Fibroblast of upper back skin (primary cell): ENCODE measurements at places on chromosomes 1 and 21.

DNA sequence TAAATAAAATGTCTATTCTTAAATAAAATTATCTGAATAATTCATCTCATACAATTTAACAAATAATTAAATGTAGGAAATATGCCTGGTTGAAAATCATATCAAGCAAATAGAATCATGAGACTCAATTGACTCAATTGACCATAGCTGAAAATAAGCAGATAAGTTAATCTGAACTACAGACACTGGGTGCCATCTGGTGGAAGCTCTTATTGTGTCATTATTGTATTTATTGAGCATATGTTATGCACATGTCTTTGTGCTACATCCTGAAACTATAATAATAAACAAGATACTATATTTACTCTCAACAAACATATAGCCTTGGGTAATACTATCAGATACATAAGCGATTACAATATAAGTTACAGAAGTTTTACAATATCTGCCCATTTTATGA is 41.0 kb downstream of the BRINP3 start:
- DNase-seq, result peak; percentile 55

- no peak for DNase-seq
These were observed 286.7 kb downstream of the SRGAP2C start for GRCh38 chr1:121471523-121471922.

DNA sequence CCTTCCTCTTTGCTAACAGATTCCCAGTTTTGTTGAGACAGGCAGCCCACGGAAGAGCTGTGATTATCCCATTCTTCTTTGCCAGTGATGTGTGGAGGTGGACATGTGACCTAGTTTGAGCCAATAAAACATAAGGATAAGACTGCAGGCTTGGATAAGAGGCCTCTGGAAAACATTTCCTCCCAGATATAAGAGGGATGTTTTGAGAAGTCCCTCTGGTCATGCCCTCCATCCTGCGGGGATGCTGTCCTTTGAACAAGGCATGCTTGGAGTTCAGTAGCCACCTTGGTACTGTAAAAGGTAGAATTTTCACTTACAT is 155.7 kb downstream of the TM2D1 start:
- DNase-seq, result no peak

- DNase-seq, result peak; percentile 86
These were observed 11.5 kb downstream of the BCAR3 start for GRCh38 chr1:93670141-93670540.

DNA sequence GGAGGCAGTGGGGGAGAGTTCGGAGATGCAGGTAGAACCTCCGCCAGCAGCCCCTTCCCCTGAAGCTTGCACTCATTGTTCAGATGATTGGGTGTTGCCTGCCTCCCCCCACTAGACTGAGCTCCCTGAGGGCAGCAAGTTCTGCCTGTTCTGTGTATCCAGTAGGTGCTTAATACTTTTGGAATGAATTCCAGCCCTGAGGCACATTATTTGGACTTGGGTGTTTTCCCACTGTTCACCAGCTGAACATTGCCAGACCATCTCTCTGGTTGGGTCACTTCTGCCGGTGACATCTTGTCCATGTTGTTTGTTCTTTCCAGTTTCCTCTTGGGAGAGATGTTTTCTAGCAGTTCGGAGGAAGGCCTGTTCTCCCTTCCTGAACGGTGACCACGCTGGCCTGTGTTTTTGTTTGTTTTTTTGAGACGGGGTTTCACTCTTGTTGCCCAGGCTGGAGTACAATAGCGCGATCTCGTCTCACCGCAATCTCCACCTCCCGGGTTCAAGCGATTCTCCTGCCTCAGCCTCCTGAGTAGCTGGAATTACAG is 48.7 kb downstream of the SPSB1 start:
- DNase-seq, result no peak

DNA sequence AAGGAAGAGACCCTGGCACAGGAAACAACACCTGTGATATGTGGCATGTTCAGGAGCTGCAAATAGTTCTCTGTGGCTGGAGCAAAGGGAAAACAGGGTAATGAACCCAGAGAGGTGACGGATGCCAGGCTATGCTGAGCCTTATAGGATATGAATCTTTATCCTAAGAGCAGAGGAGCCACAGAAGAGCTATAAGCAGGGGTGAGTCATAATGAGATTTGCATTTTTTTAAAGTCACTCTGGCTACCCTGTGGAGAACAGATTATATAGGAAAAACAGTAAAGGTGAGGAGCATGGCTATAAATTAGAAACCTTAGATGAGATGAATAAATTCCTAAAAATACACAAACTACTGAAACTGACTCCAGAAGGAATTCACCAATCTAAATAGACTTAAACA is 12.8 kb upstream of the MPL start:
- no peak for DNase-seq

DNA sequence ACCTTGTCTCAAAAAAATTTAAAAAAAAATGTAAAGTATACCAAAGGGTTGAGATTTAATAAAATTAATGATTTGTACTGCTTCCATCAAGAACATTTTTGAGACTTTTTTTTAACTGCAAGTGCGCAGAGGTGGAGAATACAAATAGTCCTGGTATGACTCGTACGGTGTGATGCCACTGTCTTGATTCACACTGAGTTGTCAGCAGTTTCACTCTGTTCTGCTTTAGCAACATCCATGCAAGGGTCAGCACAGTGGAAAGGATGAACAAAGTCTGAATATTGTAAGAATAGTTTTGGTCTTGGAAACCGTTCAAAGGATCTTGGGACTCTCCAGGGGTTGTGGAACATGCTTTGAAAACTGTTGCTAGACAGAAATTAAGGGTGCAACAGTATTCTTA is 40.2 kb downstream of the EXO1 start:
- peak; percentile 24 for DNase-seq

DNA sequence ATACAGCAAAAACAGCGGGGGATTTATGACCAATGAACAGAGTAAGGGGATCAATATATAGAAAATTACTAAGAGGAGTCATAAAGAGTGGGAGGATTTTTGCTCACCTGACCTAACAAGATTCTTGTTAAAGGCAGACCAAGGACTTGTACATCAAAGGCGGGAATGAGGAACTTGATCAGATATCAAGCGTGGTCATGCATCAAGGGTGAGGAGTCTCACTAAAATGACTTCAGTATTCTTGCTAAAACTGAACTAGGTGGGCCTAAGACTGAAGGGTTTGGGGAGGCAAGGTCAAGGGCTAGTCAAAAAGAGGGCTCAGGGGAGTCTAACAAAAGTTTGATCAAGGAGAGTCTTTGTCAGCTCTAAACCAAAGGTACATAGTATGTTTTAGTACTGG is 2.1 kb downstream of the MOV10 start:
- DNase-seq, result no peak

GRCh38 chr1:42370876-42371549 is 9.6 kb upstream of the RIMKLA start:
- no peak for DNase-seq

GRCh38 chr21:31781737-31782136 is 49.8 kb upstream of the SCAF4 start:
- peak; percentile 61 for DNase-seq

DNA sequence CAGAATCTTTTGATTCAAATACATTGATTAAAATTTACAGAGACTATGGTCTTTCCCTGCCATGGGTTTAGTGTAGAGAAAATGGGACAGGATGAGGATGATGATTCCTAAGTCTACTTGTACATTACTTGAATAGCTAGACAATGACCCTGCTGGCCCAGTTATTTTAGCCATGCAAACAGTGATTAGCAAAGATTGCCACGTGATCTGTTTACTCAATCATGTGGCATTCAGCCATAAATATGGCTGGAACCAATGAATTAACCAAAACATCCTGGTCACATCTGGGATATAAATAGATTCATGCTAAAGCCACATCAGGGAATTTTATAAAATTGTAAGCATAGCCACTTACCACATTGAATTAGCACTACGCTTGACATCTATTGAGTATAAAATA is 167.3 kb downstream of the PBX1 start:
- peak; percentile 96 for DNase-seq

DNA sequence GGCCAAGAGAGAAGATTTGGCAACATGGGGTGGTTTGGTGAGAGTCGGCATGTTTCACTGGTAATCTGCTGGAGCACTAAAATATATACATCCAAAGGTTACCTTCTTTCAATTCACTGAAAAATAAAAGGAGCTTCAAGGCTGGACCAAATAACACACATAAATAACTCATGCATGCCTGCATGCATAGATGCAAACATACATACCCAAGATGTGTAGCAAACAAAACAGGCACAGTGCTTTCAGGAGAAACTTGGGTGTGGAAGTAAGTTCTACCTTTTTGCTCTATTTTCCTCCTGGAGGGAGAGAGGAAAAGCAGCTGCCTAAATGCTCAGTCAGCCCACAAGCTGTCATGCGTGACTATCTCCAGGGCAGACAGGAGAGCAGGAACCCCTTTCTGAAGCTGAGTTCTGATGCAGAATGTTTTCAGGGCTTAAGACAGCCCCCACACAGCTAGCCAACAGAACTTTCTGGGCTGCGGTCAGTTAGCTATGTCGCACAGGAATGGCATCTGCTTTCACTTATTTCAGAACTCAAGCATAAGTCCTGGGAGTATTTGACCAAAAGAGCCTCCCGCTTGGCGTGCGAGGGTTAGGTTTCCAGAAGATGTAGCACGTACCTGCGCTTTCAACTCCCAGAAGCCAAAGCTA is 166.2 kb downstream of the TOMM20 start:
- DNase-seq, result peak; percentile 100

DNA sequence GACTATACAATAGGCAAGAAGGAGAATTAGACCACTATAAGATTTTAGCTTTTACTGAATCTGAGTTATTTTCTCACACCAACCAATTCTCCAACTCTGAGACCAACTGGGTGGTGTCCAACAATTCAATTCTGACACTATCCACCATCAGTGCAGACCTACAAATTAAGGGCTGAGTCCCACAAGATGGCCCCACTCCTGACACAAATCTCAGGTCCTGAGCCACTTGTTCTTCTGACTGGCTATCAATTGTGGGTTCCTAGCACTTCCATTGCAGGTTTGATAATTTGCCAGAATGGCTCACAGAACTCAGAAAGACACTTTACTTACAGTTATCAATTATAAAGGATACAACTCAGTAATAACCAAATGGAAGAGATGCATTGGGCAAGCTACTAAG is 6.7 kb downstream of the ERO1B start:
- DNase-seq, result no peak
